ENCODE measurements at places on chromosomes 13 and 19.
A peak's percentile ranks its signal among the peaks of the same experiment; 100 is the strongest.

- DNase-seq: no peak
Observed at GRCh38 chr19:11736696-11737095, 2.0 kb downstream of the ZNF823 start.

- DNase-seq: peak; percentile 60
Observed at GRCh38 chr19:47227352-47228167, 3.4 kb downstream of the BBC3 start.

DNA sequence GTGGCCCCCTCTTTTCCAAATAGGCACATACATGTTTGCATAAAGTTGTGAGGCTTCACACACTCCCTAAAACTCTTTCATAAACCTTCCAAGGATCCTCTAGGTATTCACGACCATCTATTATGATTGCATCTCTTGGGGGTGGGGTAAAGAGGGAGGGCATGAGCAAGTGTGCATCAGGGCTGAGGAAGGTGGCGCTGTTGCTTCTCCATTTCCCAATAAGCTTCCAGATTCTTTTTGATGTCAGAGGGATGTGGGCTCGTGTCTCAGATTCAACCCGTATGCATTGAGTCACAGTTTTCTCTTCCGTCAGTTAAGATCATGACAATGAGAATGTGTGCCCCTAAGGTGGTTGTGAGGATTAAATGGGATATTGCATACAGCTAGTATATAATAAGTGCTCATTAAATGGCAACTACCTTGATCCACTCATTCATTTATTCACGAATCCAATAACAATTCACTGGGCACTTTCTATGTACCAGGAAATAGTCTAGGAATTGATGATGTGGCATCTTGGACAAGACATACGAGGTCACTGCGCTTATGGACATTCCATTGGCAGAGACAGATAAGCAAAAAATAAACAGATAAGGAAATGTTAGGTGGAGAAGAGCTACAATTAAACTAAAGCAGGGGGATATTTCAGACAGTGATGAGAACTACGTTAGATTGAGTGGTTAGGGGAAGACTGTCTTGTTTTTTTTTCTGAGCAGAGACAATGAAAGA is 10.3 kb downstream of the CYP2B6 start:
- no peak for DNase-seq

DNA sequence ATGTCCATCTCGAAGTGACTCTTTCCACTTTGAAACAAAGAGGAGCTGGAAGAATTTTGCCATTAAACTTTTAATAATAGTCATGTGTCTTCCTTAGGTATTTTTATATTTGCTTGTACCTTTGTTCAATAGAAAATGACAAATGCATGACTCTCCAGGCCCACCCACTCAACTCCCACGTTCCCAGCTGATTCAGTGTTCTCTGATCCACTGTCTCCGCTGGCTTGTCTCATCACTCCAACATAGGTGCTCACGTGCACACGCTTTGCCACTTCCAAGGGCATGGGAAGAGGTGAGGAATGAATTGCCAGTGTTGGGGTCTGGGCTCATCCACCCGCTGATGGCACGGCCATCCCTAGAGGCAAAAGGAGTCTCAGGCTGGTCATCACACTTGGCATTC is 24.5 kb downstream of the RASL11A start:
- no peak for DNase-seq

- peak; percentile 31 for DNase-seq
Observed at GRCh38 chr13:27353166-27353583, 71.2 kb upstream of the GTF3A start.
